ENCODE measurements at places on chromosomes 3 and 15.

GRCh38 chr3:45275006-45275704 lies 49.1 kb upstream of the TMEM158 start:
- no peak for DNase-seq

- DNase-seq: peak; percentile 50
These were observed 4.8 kb downstream of the IDH2 start for GRCh38 chr15:90097475-90097874.

- no peak for DNase-seq
These were observed 152.3 kb downstream of the AKAP13 start for GRCh38 chr15:85532689-85533088.

GRCh38 chr15:34628577-34629152 lies 45.2 kb upstream of the GOLGA8B start:
- no peak for DNase-seq

GRCh38 chr3:121863801-121864200 lies 28.8 kb downstream of the EAF2 start:
- DNase-seq: no peak

GRCh38 chr3:142355692-142356091 lies 92.1 kb downstream of the XRN1 start:
- DNase-seq: no peak

GRCh38 chr3:82628385-82629014 lies 867.1 kb upstream of the GBE1 start:
- no peak for DNase-seq

- no peak for DNase-seq
These were observed 246.5 kb downstream of the MYRIP start for GRCh38 chr3:40055956-40056355.

DNA sequence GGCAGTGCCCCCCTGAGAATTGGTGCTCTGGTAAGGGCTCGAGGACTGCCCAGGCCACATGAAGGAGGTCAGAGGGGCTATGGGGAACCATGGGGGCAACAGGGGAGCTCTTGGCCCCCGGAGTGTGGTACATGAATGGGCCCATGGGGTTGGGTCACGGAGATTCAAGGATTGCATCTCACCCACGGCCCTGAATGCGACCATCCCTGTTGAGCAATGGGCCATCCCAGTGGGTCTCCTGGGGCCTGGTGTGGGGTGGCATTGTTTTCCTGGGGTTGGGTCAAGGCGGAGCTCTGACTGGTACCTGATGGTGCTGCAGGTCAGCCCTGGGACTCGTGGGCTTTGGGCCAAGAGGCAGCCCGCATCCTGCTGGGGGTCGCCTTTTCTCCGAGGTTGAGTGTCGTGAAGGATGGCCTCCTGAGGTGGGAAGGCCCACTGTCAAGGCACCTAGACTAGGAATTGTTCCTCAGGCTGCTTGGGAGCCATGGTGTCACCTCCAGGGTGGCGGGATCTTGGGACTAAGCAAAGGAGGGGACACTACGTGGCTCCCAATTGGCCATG lies 198.3 kb downstream of the UBE3A start:
- no peak for DNase-seq

DNA sequence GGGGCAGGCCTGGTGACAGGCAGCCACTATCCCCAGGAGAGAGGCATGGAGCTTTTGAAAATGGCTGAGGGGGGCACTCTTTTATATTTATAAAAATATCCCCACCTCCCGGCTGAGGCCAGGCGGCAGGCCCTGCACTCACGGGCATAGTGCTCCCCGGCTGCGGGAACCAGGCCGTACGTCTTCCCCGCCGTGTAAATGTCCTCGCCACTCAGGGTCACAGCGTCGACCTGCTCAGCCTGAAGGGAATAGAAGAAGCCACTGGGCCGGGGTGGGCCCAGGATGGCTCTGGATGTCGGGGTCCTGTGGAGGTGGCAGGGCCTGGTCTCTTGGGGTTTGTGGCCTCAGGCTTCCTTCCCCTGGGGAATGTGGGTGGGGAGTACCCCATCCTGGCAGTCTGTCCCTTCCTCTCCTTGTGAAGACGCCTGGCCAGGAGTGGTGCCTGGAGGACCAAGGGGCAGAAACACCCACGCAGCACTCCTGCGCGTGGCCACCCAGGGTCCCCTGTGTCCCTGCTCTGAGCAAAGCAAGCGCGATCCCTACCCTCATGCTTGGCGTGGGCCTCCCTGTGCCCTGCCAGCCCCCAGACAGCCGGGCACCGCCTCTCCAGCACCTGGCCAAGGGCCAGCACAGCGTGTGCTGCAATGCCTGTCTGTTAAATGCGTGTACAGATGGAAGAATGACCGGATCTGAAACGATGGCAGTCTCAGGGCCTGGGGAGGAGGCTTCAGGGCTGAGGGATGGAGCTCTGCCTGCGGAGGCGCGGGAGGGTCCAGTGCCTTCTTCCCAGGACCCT lies 18.9 kb downstream of the MELTF start:
- DNase-seq: no peak

- DNase-seq: no peak
These were observed 51.6 kb downstream of the WDR76 start for GRCh38 chr15:43878446-43878845.

DNA sequence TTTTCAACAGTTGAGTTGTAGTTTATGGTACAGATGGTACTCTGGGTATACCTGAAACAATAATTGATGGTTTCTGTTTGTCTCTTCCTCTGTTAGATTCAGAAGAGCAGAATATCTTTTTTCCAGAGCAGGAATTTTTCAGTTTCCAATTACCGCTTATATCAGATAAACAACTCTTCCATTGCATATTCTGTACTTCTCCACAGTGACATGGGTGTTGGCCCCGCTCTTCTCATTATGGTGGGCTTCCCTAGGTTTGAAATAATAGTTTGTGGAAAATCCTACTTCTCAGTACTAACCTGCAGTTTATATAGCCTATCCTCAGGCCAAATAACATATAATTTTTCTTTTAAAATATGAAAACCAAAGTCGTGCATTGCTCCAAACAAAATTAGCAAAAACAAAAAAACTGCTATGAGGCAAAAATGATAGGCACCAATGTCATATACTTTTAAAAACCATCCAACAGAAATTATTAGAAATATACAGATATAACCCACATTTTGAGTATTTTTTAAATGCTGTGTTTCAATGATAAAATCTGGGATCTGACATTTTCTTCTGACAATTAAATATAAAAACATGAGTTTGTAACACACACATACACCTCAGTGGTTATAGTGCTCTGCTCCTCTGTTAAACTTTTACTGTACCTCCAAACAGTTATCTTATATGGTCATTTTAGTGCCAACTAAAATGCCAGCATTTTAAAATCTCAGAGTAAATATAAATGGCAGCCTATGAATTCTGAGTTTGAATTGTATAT lies 56.8 kb downstream of the CMSS1 start:
- DNase-seq: no peak

- no peak for DNase-seq
These were observed 144.5 kb upstream of the BCL6 start for GRCh38 chr3:187889601-187890404.

DNA sequence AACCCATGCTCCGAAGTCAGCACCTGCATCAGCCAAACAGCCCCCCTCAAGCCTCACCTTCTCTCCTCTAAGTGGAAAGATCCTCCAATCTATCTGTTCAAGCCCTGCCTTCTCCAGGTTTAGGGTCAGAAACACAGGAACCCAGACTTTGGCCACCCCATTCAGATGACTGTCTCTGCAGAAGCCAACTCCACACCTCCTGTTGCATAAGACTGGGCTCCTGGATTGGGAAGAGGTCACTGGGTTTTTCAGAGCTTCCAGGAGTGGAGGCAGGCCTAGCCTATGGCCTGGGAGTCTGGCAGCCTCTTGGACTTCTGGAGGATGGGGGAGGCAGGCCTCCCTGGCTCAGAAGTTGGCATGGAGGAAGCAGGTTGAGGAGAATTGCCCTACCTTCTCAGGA lies 21.5 kb downstream of the CCDC33 start:
- no peak for DNase-seq

- no peak for DNase-seq
These were observed 18.9 kb upstream of the AP4E1 start for GRCh38 chr15:50889589-50889988.

- no peak for DNase-seq
These were observed at the start of gene KCNMB3 for GRCh38 chr3:179250803-179251476. KCNMB3 (minus strand) TSS chr3:179251114; CDS start chr3:179250990, 124 bp downstream.

- no peak for DNase-seq
These were observed 316.4 kb downstream of the SOX2 start for GRCh38 chr3:182028081-182028480.

DNA sequence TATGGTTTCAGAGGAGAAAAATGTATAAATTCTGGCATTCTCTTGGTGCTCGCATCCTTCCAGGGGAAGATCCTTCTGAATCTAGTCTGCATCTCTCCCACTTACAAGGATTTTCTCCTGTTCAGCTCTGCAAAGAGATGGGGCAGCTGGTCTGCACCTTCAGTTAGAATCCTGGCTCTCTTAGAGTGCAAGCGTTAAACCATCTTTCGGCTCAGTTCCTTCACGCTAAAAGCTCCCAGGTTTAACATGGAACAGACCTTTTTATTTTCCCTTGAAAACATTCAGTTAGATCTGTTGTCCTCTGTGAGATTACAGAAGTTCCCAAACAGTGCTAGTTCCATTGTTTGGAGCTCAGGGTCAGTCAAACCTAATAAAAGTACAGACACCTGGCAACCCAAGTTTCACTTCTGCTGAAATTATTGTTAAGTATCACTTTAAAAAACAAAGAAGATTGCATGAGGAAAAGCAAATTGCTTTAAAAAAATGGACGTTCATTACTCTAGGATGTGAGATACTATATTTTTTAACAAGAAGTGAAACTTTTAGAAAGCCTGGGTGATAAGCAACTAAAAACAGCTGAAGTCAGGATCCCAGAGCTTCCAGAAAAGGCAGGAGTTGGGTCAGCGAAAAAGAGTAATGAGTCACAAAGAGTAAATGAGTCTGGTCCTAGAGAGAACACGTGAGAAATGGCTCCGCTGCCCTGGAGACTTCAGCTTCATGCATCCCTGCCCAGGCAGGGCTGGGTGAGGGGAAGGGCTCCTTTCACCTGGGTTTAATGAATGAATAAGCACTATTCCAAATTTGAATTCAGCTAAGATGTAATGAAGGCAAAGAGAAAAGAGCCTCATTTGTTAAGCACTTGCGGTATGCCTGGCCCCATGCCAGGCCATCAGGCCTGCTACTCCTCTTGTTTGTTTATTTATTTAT lies 63.3 kb downstream of the ABTB1 start:
- DNase-seq: no peak

DNA sequence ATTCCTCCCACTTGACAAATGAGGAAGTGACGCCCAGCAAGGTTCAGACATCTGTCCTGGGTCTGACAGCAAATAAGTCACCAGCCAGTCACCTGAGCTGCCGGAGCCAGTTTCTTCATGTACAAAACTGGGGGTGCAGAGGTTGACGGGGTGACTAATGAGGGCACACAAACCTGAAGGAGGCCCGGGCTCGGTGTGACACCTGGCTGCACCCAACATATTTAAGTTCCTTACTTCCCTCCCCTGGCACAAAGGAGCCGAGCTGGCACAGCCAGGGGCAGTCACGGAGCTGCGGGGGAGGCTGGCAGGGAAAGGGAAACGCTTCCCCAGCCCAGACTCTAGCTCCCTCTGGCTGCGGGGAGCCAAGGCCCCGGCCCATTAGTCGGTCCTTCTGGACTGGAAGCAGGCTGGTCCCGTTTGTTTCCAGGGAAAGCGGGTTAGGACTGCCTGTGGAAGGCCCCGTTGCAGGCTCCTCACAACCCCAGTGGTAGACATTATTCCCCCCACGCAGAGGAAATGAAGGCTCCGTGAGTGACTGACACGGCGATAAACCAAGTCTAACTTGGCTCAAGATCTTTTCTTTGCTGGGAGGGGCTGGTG lies 2.3 kb downstream of the FBXL22 start:
- DNase-seq: no peak

GRCh38 chr3:128438488-128439072 lies 28.1 kb downstream of the DNAJB8 start:
- no peak for DNase-seq

- no peak for DNase-seq
These were observed 128.0 kb downstream of the SRGAP3 start for GRCh38 chr3:9121366-9122001.

DNA sequence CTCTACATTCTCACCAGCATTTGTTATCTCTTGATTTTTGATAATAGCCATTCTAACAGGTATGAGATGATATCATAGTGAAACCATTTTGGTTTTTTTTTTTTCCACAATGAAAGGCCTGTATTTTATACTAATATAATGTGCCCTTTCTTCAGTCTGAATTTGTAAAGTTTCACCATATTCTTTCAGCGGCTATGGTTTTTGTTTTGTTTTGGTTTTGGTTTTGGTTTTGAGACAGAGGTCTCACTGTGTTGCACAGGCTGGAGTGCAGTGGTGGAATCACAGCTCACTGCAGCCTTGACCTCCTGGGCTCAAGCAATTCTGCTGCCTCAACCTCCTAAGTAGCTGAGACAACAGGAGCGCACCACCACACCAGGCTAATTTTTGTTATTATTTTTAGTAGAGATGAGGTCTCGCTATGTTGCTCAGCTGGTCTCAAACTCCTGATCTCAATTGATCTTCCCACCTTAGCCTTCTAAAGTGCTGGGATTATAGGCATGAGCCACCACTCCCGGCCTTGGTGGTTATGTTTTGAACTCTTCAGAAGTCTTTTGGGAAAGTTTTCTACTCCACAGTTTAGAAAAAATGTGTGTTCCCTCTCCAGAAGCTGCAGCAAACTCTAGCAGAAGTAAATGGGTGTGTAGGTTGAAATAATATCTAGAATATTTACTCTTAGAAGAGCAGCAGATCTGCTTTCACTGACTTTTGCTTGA lies 110.2 kb upstream of the UMPS start:
- DNase-seq: no peak

DNA sequence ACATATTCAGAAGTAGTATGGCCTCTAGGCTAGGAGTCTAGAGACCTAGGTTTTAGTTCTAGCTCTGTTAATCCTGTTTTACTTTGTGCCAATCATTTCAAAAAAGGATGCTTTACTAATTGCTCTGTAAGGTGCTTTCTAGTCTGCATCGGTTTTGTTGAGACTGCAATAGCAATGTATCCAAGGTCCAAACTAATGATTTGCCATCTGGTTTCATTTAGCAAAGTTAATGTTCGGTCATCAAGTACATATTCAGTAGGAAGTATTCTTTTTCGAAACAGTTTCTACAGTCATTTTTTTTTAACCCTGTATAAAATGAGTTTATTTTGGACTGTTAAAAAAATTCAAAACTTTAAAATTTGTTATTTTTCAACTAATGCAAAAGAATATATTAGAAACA lies 2.0 kb upstream of the GALK2 start:
- no peak for DNase-seq

DNA sequence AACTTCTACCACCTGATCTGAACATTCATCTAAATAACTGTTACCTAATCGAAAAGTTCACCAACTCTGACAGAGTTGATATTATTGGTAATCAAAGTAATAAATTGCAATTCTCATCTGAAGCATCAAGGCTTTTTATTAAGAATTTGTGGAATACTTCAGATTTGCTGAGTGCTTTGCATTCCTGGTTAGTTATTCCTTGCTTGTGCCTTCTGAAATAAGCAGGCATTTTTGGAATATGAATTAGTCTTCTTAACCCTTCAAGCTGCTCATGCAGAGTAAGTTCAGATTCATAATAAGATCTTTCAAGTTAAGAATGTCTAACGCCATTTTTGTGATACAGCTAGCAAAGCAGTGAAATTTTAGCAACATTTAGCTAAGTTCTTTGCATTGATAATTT lies 188.5 kb downstream of the ALCAM start:
- no peak for DNase-seq

GRCh38 chr3:43162230-43163084 lies 56.6 kb upstream of the POMGNT2 start:
- DNase-seq: no peak
